ENCODE measurements at places on chromosomes 13 and 19.

- no peak for DNase-seq
Observed at GRCh38 chr13:78046331-78046730, 127.7 kb upstream of the EDNRB start.

GRCh38 chr19:35027851-35028599 is 2.2 kb upstream of the SCN1B start:
- DNase-seq, result no peak

GRCh38 chr13:77417897-77418296 is 91.0 kb upstream of the MYCBP2 start:
- no peak for DNase-seq

GRCh38 chr13:113448545-113448884 is 4.8 kb downstream of the ADPRHL1 start:
- no peak for DNase-seq

DNA sequence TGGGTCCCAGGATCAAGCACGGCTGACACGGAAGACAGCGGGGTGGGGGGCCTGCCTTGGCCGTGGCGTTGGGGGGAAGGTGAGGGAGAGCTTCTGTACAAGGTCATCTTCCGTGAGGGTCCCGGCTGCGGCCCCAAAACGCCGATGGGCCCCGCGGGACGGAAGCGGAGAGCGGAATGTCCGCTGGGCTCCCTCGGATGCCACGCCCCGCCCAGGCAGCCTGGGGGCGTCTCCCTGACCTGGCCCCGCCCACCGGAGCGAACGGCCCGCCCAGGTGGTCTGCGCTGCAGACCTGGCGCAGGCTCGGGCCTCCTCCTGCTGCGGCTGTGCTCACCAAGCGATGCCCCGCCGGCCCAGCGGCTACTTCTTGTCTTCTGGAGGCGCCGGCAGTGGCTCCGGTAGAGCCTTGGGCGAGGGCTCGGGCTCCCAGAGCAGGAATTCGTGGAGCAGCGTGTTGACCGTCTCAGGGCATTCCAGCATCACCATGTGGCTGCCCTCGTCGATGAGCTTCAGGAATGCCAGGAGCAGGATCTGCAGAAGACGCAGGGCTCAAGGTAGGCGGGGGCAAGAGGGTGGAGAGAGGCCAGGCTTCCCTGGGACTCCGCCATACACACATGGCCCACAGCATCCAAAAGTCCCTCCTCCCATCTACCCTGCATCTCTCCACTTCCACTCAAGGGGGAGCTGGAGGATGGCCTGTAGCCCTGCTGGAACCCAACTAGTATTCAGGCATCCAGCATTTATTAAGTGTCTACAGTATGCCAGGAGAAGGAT is 10.7 kb downstream of the ABHD8 start:
- no peak for DNase-seq

DNA sequence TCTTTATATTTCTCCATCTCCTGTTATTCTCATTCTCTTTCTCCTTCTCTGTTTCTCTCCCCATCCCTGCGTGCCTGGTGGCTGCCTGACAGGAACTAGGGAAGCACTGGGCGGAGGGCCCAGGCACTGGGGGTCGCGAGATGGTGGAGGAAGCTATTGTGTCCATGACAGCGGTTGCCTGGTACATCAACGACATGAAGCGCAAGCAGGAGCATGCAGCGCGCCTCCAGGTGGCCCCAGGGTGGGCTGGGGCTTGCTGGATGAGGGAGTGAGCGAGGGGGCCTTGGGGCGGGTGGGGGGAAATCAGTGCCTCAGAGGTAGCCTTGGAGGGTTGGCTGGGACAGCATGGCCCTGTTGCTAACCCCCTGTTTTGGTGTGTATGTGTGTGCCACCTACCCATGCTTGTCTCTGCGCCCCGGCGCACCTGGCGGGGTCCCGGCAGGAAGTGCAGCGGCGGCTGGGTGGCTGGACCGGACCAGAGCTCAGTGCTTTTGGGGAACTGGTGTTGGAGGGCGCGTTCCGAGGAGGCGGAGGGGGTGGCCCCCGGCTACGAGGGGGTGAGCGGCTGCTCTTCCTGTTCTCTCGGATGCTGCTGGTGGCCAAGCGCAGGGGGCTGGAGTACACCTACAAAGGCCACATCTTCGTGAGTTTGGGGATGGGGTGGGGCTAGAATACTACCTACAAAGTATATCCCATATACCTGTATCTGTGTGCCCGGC is 5.2 kb downstream of the PLEKHG2 start:
- DNase-seq, result no peak

DNA sequence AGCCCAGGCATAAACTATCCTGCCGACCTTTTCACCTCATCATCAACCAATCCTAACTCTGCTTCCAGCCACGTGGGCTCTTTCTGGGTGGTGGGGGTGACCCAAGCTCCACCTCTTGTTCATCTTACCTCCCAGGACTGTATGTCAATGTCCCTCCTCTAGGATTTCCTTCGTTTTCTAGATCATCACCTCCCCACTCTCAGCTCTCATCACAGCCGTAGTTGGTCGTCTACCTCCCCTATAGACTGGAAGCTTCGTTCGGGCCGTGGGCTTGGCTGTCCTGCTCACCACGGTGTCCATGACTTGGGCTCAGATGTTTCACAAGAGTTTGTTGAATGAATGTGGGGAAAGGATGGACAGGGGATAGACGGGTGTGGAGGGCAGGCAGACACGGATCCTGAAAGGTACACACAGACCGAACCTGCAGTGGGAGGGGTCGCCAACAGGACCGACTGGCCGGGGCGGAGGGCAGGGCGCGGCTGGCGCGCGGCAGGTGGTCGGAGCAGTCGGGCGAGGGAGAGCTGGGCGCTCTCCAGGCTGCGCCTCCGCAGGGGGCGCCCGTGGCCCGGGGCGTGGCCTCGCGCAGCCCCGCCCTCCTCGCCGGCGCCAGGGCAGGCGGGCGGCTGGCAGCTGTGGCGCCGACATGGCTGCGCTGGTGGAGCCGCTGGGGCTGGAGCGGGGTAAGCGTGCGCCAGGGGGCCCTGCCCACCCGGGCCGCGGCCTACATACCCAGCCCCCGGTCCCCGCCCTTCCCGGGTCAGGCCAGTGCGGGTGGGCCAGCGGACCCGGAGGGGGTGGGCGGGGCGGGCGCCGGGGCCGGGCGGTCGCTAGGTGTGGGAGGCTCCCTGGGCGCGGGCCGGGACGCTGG is at the start of gene LIN7B:
TSS of gene LIN7B (plus strand) at position 609 of the 868 bp plus-strand sequence. CDS start at position 644, 35 bp downstream.
- DNase-seq, result no peak

DNA sequence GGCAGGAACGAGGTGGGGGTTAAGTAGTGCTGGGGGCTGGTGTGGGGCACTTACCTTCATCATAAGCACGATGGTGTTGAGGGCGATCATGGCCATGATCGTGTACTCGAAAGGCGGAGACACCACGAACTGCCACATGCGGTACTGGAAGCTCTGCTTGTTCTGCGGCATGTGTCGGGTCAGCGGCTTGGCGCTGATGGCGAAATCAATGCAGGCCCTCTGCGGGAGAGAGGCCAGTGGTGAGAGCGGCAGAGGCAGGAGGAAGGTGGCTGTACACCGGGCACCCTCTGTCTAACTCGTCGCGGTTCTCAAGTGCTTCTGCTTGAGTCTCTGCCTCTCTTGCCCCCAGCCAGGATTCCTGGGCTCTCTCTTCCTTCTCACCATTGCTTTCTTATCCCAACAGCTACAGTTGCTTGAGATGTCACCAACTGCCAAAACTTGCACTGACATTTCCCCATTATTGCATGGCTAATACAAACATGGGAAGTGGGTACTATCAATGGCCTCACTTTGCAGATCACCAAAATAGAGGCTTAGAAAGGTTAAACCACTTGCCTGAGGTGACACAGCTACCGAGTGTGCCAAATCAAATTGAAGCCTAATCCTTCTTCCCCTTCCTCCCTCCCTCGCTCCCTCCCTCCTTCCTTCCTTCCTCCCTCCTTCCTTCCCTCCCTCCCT is 105.0 kb downstream of the IER2 start:
- DNase-seq, result no peak

- DNase-seq, result no peak
Observed at GRCh38 chr19:14410091-14411051, 8.8 kb downstream of the DDX39A start.

GRCh38 chr19:5824751-5825150 is 14.8 kb downstream of the FUT6 start:
- DNase-seq, result no peak

DNA sequence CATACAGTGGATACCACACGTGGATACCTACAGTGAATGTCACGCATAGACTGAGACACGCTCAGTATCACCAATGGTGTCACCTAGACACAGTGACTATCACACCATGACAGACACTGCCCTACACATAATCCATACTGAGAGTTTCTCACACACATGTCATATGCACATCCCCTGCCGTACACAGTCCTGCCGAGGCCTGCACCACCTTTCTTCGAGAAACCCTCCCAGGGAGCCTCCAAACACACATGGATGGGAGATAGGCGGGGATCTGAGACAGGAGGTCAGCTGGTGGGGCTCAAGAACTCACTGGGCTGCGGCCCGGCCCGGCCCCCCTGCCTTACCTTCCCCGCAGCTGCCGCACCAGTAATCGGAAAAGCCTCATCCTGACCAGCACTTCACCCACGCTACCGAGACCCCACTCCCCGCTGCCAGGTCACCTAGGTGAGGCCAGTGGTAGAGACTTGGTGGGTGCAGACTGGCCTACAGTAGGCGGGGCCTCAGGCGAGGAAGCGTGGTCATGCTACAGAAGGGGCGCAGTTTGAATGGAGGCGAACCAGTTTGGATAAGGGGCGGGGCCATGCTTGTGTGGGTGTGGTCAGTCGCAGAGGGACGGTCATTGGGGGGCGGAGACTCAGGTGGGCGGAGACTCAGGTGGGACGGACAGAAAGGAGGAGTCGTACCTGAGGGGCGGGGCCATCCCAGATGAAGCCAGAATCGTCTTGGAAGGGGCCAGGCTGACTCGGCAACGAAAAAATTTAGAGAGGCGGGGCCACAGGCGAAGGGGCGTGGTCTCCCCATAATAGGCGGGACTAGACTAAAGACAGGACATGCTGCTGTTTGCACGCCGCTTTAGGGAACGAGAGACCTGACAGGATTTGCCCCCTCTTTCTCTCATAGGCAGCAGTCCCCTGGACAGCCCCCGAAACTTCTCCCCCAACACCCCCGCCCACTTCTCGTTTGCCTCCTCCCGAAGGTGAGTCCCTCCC is 2.1 kb downstream of the MAST1 start:
- DNase-seq, result no peak

DNA sequence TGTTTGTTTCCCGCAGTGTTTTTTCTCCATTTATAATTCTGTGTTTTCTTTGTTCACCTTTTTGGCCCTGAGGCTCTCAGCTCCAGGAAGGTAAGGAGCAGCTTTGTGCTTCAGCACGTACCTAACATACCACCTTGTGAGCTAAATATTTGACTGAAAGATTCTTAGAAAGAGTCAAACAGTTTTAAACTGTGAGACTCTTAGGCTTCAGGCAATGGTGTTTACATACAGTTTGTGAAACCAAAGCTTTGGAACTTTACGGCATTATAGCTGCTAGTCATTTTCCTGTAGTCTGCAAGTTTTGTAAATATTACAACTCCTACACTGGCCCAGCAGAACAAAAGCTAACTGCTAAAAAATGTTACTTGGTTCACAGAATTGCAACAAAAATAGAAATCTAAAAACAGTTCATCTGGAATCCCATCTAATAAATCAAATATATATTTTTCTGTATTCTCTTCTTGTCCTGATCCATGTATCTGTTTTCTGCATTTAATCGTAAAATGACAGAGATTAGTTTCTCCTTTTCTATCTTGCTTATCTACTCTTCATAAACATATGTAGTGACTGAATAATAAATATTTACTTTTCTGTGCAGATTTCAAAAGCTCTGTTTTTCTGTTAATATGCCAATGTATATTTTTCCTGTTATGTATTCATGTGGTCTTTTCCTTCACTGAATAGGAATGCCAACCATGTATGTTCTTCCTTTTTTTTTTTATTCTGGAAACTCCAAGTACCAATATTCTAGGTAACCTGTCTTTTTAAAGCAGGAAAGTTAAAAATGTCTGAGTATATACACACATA is 38.8 kb upstream of the GPI start:
- no peak for DNase-seq

GRCh38 chr19:39728040-39728439 is 9.8 kb downstream of the CLC start:
- DNase-seq, result no peak

GRCh38 chr19:2275588-2276428 is 6.2 kb downstream of the PEAK3 start:
- no peak for DNase-seq

GRCh38 chr13:65488606-65489005 is 1741.5 kb downstream of the PCDH9 start:
- no peak for DNase-seq

DNA sequence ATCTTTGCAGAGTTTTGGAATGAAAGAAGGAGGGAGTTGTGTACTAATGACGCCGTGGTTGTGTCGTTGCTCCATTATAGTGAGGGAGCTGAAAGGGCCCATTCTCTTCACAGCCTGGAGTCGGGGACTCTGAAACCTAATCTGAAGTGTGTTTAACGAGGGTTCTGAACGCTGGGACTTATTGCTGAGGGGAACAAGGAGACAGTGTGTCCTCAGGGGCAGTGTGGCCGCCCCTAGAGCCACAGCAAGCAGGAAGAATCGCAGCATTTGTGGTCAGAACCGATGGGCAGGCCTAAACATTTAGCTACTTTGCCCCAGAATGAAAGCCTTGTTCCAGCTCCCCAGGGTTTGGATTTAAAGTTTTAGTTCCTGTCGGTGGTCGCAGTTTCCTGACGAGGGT is 156.4 kb upstream of the RNF113B start:
- DNase-seq, result no peak

DNA sequence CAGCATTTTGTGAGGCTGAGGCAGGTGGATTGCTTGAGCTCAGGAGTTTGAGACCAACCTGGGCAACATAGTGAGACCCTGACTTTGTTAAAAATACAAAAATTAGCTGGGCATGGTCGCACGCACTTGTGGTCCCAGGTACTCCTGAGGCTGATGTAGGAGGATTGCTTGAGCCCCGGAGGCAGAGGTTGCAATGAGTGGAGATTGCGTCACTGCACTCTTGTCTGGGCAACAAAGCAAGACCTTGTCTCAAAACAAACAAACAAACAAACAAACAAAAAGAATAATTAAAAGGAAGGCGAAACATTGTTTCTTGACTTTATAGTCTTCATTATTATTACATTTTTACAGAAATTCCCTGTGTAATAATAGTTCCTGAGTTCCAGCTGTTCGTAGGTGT is 15.9 kb downstream of the BIVM start:
- DNase-seq, result no peak

DNA sequence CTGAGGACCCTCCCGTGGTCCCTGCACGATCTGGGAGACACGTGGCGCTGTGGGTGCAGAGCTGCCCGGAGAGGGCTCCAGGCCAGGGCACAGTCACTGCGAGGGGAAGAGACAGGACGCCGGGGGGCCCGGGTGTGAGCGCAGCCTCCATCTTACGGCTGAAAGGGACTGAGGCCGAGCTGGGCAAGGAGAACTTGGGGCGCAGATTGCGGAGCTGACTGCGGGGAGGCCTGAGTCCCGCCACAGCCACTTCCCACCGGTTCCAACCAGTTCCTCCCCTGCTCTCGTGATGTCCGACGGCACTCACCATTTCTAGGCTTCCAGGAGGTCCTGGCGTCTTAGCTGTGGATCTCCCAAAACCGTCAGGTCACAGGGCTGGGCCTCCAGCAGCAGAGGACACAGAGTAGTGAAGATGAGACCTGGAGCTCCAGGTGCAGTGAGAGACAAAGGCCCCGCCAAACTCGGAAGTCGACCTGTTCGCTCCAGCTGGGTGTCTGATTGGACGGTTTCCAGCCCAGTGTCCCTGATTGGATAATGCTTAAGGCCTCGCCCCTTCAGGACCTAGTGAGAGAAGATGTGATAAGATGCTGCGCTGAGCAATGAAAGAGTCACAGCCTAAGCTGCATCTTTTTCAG is 4.8 kb upstream of the ZNF253 start:
- DNase-seq, result no peak

All from cortex of kidney (tissue), 1 donor.